Hematopoietic multipotent progenitor cell treated with erythropoietin and hydrocortisone succinate and interleukin-3 and kit ligand, for 6 days (in vitro differentiated cells): ENCODE measurements at places on chromosomes 5 and 9.

- DNase-seq = peak; percentile 32
Observed at GRCh38 chr9:126860757-126861466, 473 bp downstream of the ZBTB34 start.

DNA sequence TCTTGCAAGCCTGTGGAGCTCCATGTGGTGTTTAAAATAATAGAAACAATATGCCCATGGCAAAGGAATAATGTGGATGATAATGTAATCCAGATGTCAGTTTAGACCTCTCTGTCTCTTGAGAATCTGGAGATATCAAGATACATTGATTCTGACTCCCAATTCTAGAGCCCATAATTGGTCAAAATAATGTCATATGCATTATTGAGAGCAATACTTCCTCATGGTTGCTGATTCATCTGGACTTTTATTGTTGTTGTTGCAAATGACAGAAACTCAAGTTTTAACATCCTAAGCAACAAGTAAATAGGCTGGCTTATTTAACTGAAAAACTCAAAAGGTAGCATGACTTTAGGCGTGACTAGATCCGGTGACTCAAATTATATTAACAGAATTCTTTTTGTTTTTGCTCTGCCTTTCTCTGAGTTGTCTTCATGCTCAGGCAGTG is 152.1 kb downstream of the PCSK1 start:
- DNase-seq = no peak

DNA sequence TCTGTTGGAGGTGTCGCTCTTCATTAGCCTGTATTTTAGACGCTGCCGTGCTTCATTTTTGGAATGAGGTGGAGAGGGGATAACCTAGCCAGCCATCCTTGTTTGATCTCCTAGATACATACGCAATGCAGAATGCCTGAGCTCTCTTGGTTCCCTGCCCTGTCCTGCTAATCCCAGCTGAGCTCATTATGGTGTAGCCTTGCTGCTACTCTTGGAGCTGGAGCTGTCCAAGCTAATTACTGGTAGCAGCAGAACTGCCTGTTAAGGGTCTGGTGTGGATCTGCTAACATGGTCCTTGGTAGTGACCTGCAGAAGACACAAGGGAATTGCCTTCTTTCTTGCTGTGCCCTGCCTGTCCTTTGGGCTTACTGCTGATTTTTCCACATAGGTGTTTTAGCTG is 207.9 kb downstream of the CNTLN start:
- no peak for DNase-seq

DNA sequence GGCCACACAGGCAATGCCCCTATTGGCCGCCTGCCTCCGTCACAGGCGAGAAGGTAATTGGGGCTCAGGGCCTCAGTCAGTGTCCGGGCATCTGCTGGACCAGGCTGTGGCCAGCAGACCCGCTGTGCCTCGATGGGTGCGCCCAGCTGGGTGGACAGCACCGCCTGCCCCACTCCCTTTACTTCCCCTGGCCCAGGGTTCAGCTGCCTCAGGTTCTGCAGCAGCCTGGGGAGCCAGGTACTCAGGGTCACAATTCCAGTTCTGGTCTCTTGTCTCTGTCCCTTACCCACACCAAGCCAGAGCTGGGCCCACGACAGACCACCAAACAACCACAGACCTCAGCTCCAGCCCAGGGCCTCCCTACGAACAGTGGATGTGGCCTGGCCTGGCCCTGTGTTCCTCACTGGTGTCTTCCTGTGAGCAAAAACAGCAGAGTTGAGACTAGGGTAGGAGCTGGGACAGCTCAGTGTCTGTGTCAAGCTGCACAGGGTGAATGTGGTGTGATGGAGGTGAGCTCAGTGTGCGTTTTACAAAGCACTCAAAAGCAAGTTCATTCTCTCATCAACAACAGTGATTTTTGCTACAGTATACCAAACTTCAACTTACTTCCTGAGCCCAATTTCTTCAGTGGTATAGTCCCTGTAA is 33.4 kb upstream of the SUSD3 start:
- no peak for DNase-seq

- DNase-seq = no peak
Observed at GRCh38 chr9:130906735-130907416, 10.3 kb upstream of the QRFP start.

DNA sequence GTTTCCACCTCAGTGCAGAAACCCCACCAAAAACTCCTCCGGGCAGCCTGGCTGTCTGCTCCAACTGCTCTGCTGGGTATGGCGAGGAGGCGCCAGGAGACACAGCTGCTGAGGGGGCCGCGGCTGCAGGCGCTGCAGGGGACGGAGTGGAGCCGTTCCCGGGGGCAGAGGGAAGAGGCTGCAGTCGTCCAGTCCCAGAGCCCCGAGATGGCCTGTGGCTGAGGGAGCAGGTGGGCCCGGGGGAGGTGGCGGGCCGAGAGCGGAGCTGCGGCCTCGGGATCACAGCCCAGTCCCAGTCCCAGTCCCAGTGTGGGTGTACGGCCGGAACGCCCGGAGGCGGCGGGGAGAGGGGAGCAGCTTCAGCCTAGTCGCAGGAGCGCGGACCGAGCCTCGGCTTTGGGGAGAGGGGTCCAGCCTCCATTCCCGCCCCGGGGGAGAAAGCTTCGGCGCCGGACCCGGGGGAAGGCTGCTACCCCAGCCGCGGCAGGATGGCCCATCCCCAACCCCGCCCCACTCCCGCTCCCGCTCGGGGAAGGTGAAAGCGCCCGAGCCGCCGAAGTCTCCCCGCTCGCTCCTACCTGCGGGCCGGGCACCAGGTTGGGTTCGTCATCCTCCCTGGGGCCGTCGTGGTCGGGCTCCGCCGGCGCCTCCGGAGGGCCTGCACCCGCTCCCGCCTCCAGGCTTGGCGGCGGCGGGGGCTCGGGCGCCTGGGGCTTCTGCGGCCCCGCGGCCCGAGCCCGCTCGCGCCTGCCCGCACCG is 513 bp downstream of the FAM193B start:
- DNase-seq = peak; percentile 49

DNA sequence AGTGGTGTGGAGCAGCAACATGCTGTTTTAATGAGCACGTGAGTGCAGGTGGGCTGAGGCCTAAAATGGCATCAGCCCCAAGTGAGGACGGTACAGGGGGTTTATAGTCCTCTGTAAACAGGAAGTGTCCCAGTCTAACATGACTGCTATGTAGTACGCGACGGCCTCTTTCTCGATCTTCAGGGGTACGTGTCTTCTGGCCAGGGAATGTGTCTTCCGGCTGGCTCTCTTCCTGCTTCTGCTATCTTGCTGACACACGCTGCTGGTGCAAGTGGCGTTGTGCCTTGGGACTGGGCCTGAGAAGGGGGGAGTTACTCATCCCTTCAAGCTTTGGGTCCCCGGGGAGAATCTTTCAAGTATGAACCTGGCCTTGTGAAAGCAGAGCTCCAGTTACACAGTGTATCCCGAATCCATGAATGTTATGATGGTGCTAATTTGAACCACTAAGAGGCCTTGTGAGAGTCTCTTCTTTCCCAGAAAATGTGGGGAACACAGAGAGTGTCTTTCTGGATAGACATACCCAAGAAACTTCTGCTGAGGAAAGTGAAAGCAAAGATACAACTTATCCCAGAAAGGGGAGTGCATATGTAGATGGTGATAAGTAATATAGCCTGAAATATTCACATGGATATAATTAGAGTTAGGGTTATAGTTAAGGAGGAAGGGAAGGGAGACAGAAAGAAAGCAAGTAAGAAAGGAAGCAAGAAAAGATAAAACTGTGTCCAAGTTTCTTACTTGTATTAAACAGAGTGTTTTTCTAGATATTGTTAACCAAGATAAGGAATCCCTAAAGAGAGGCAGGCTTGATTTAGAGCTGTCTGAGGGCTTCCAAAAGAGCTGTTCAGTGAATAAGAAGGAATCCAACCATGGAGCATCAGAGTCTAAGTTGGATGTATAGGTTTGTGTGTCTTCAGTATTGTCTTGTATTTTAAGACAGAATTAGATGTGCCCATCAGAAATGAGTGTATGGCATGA is 35.5 kb upstream of the ANXA2R start:
- peak; percentile 75 for DNase-seq

DNA sequence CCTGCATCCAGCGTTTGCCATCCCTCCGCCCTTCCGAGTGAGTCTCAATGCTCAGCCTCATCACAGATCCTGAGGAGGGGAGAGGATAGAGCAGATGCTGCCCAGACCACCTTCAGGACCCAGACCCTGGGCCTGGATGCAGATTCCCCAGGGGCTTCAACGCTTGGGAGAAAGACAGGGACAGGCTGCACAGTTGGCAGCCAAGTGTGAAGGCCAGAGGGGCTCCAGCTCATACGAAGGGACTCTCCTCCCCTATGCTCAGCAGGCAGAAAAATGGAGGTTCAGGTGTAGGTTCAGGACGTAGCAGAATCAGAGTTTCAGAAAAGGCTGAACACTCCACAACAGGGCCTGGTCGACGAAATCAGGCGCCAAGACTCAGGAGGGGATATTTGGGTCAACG is 378.5 kb upstream of the IRX1 start:
- DNase-seq = no peak

- DNase-seq = no peak
Observed at GRCh38 chr5:74948031-74948546, 81.9 kb upstream of the FAM169A start.

- no peak for DNase-seq
Observed at GRCh38 chr5:60598424-60598823, 101.5 kb downstream of the DEPDC1B start.

DNA sequence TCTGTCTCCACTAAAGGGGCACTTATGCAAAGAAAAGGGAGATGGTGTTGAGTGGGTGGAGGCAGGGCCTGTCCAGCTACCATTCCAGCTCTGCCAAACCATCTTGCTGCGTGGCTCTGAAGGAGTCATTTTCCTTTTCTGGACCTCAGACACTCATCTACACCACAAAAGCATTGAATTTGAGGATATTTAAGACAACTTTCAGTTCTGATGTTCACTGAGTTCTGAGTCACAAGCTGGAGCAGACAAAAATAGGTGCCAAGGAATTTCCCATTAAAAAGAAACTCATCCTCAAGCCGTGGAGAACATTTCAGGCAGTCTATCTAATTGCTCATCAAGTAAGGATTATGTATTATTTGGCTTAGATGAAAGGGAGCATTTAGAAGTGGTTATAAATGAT is 195.0 kb upstream of the TBC1D2 start:
- DNase-seq = no peak
